ENCODE measurements at places on chromosomes 2 and 18. TPM values are rescaled to one million over a fixed set of nuclear protein-coding genes. Genes with fewer than 3 reads are reported as not detected.

FMNL2 gene
- 12.0 TPM for total RNA-seq

NEU2 gene
- total RNA-seq = not detected

CCDC141 gene
- 2.0 TPM for total RNA-seq

- H3K36me3 ChIP-seq = no peaks in the 10 kb centered on the region
- no peak for DNase-seq
- H3K4me1 ChIP-seq = peaks cover 25% of the 10 kb centered on the region
Measured at GRCh38 chr2:37619959-37620300, 51.5 kb downstream of the CDC42EP3 start.

GRCh38 chr2:72210470-72210869 is 62.8 kb upstream of the CYP26B1 start:
- H3K36me3 ChIP-seq = no peaks in the 10 kb centered on the region
- H3K4me3 ChIP-seq = no peak overlapping the region
- DNase-seq = no peak
- no peaks in the 10 kb centered on the region for H3K4me1 ChIP-seq
- H3K27ac ChIP-seq = no peak overlapping the region
- H3K27me3 ChIP-seq = no peaks in the 10 kb centered on the region

DNA sequence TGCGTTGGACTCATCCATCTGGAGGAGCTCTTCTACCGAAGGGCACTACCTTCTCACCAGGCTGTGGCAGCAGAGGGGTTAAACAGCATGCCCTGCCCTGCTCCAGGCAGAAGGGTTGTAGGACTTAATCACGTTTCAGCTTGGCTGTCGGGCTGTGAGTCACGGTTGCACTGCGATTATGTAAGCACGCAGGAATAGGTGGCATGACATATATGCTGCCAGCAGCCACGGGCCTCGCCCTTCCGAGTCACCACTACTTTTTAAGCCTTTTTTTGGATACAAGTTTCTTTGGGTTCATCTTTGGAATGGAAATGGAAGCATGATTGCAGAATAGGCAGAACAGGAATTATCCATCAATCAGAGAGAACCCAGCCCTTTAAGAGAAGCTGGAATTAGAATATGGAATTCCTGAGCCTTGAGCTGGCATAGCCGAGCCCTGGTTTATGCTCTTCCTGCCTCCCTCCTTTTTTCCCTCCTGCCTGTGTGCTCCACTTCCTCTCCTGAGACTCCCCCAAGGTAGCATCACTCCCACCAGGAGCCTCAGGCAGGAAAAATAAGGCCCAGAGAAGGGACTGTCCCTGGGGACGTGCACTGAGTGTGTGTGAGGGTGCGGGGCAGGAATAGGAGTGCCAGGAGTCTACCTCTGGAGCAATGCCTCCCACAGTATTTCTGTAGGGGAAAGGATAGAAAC is 86.8 kb downstream of the SEMA4F start:
- H3K27me3 ChIP-seq = no peaks in the 10 kb centered on the region
- H3K4me3 ChIP-seq = no peak overlapping the region
- peak; percentile 92 for DNase-seq
- no peaks in the 10 kb centered on the region for H3K4me1 ChIP-seq
- no peaks in the 10 kb centered on the region for H3K36me3 ChIP-seq

ABCB11 gene
- total RNA-seq = not detected
